ENCODE measurements at places on chromosomes 3 and 15. TPM values are rescaled to one million over a fixed set of nuclear protein-coding genes. Genes with fewer than 3 reads are reported as not detected.
A peak's percentile ranks its signal among the peaks of the same experiment; 100 is the strongest.

The GOLGA6L25 gene
- total RNA-seq: not detected

The RAD51 gene
- total RNA-seq: not detected

The STT3B gene
- 86.6 TPM for total RNA-seq

The SLC6A11 gene
- not detected for total RNA-seq

The PLXND1 gene
- 167 TPM for total RNA-seq

The TOMM70 gene
- total RNA-seq: 32.4 TPM

The GOLGA6L10 gene
- 1.0 TPM for total RNA-seq

The IL5RA gene
- total RNA-seq: 7.3 TPM

GRCh38 chr15:72155003-72155621, 36.9 kb downstream of the SENP8 start:
- peak; percentile 93 for DNase-seq
- no peaks in the 10 kb centered on the region for H3K27me3 ChIP-seq

GRCh38 chr3:157493627-157494550, 9.3 kb downstream of the VEPH1 start:
- no peaks in the 10 kb centered on the region for H3K36me3 ChIP-seq
- no peak for DNase-seq
- no peaks in the 10 kb centered on the region for H3K4me1 ChIP-seq

- no peak overlapping the region for H3K27ac ChIP-seq
- no peaks in the 10 kb centered on the region for H3K4me1 ChIP-seq
- DNase-seq: no peak
- no peaks in the 10 kb centered on the region for H3K36me3 ChIP-seq
- H3K4me3 ChIP-seq: no peak overlapping the region
Measured at GRCh38 chr15:56602253-56602652, 131.1 kb downstream of the ZNF280D start.

DNA sequence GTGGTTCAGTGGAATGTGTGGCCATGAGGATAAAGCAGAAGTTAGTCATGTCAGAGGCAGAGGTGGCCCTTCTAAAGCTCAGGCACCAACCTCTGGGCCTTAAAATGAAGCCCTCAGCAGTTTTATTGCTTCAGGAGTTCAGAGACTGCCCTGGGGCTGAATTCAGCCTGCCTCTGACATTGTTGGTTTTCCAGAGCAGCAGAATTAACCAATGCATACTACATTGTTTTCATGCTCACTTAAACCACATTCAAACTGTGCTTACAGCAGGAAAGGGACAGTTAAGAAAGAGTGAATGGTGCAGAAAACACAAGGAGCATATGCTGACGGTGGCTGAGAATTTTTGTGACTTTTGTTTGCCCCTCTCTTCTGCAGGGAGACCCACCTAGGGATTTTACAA, 320.2 kb downstream of the CHST2 start:
- H3K4me1 ChIP-seq: peaks cover 18% of the 10 kb centered on the region
- H3K36me3 ChIP-seq: no peaks in the 10 kb centered on the region
- no peak overlapping the region for H3K4me3 ChIP-seq
- no peak for DNase-seq

DNA sequence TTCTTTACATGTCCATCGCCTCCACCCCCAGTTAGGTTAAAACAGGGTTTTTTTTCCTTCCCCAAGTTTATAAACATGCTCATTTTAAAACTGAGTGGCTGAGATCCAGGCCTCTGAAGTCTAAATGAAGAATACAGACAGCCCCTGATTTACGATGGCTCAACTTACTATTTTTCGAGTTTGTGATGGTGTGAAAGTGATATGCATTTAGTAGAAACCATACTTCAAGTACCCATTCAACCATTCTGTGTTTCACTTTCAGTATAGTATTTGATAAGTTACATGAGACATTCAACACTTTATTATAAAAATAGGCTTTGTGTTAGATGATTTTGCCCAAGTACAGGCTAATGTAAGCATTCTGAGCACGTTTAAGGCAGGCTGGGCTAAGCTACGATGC, 30.5 kb upstream of the GNB5 start:
- no peak overlapping the region for H3K27ac ChIP-seq
- peaks cover 13% of the 10 kb centered on the region for H3K36me3 ChIP-seq
- no peak overlapping the region for H3K4me3 ChIP-seq
- DNase-seq: no peak
- H3K4me1 ChIP-seq: no peaks in the 10 kb centered on the region

GRCh38 chr15:96354731-96355567, 24.4 kb downstream of the NR2F2 start:
- H3K4me3 ChIP-seq: peak overlapping the region; percentile 31
- no peaks in the 10 kb centered on the region for H3K36me3 ChIP-seq
- DNase-seq: no peak

DNA sequence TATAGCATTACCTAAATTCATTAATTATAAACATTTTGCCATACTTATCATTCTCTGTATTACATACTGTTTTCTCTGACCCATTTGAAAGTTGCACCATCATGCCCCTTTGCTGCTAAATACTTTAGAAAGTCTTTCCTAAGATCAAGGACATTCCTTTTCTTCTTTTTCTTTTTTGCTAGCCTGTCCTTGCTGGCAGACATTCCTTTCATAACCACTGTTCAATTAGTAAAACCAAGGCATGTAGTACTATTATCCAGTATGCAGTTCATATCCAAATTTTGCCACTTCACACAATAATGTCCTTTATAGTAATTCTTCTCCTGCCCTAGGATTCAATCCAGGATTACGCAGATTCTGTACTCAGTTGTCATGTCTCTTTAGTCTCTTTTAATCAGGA, 321.0 kb upstream of the C2CD4B start:
- DNase-seq: no peak
- no peaks in the 10 kb centered on the region for H3K27me3 ChIP-seq
- H3K27ac ChIP-seq: no peak overlapping the region
- H3K4me1 ChIP-seq: no peaks in the 10 kb centered on the region
- H3K4me3 ChIP-seq: no peak overlapping the region

- peaks cover 2% of the 10 kb centered on the region for H3K4me1 ChIP-seq
- DNase-seq: no peak
- H3K36me3 ChIP-seq: no peaks in the 10 kb centered on the region
- H3K27me3 ChIP-seq: no peaks in the 10 kb centered on the region
- no peak overlapping the region for H3K4me3 ChIP-seq
- no peak overlapping the region for H3K27ac ChIP-seq
Measured at GRCh38 chr3:39286771-39287170, 6.9 kb upstream of the CX3CR1 start.

- H3K4me3 ChIP-seq: no peak overlapping the region
- no peaks in the 10 kb centered on the region for H3K36me3 ChIP-seq
- no peak overlapping the region for H3K27ac ChIP-seq
- DNase-seq: peak; percentile 17
Measured at GRCh38 chr3:78818161-78818985, 949.4 kb downstream of the ROBO1 start.

DNA sequence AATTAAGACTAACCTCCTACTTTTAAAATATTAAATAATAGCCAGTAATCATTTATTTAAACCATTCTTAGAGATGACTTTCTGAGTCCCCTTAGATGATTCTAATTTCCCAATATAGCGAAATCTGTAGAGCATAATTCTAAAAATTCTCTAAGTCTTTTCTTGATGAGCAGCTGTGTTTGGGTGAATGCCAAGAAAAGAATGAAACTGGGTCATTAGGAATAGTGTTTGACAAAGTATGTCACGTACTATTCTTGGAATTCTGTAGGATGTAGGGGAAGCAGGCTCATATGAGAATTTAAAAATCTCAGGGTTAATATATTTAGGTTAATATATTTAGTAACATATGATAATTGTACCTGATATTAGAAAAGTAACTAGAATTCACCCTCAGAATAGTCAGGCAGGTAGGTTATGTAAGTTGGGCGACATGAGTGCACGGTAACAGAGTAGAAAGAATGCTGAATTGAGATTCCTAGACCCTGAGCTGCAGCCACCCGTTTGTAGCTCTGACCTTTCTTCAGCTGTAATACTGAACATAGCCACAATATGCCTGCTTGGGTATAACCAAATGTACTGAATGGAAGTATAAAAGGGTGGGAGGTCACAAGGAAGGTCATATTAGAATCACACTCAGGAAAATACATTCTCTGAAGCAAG, 524.3 kb downstream of the UNC13C start:
- no peaks in the 10 kb centered on the region for H3K27me3 ChIP-seq
- H3K4me3 ChIP-seq: no peak overlapping the region

GRCh38 chr15:63407612-63408011, 26.0 kb upstream of the CA12 start:
- H3K27ac ChIP-seq: no peak overlapping the region
- no peak for DNase-seq
- H3K4me3 ChIP-seq: no peak overlapping the region
- no peaks in the 10 kb centered on the region for H3K27me3 ChIP-seq

GRCh38 chr3:130354430-130354829, 9.0 kb downstream of the COL6A5 start:
- no peaks in the 10 kb centered on the region for H3K4me1 ChIP-seq
- no peak for DNase-seq
- H3K36me3 ChIP-seq: no peaks in the 10 kb centered on the region
- no peaks in the 10 kb centered on the region for H3K27me3 ChIP-seq

DNA sequence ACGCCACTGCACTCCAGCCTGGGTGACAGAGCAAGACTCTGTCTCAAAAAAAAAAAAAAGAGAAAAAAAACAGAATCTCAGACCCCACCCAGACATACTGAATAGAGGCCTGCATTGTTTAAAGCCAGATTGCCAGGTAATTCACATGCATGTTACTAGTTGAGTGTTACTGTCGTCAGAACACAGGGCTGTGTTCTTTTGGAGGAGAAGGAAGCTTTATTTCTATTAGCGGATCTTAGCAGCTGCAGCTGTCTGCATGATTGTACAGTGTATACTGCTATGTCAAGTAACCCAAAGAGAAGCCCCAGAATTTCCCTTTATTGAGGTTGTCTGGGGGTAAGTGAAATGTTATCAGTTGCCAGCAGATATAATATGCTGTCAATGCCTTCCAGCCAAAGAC, 496.6 kb upstream of the NAALADL2 start:
- no peaks in the 10 kb centered on the region for H3K36me3 ChIP-seq
- H3K27me3 ChIP-seq: no peaks in the 10 kb centered on the region
- no peaks in the 10 kb centered on the region for H3K4me1 ChIP-seq

- no peak overlapping the region for H3K27ac ChIP-seq
- H3K36me3 ChIP-seq: no peaks in the 10 kb centered on the region
- H3K27me3 ChIP-seq: no peaks in the 10 kb centered on the region
- H3K4me3 ChIP-seq: no peak overlapping the region
- no peak for DNase-seq
Measured at GRCh38 chr15:78880242-78880533, 7.5 kb downstream of the MORF4L1 start.

- no peak for DNase-seq
- no peaks in the 10 kb centered on the region for H3K4me1 ChIP-seq
- no peak overlapping the region for H3K27ac ChIP-seq
- H3K36me3 ChIP-seq: no peaks in the 10 kb centered on the region
Measured at GRCh38 chr15:25239471-25240345, 199.1 kb downstream of the UBE3A start.

GRCh38 chr3:27540231-27540630, 56.0 kb upstream of the SLC4A7 start:
- no peak for DNase-seq
- no peak overlapping the region for H3K27ac ChIP-seq
- H3K4me3 ChIP-seq: no peak overlapping the region
- H3K36me3 ChIP-seq: no peaks in the 10 kb centered on the region
- no peaks in the 10 kb centered on the region for H3K27me3 ChIP-seq

DNA sequence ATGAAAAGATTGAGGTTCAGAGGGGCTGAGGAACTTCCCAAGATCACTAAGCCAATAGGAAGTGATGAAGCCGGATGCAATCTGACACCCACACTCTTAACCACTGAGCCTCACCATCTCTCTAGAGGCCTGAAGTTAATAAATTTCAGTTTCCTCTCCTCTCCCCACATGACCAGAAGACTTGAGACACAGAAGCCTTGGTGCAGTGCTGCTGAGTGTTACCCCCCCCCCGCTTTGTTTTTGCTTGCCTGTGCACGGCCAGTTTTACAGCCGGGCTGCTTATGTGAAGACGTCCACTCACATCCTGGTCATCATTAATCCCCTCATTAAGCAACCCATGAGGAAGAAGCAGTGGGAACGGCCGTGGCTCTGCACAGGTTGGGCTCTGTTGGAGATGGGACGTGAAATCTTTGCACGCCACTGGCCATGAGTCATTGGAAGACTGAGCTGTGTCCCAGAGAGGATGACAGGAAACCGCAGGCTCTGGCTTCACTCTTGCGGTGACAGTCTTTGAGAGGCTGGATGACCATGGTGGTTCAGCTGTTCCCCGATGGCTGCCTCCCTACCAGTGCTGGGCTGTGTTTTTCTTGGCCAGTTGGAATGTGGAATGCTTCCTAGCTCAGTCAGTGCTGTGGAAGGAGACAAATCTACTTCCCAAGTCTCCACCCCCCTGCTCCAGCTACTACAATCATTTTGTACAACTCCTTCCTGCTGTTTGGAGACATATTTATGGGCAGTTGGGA, 232.6 kb upstream of the LRTM1 start:
- no peaks in the 10 kb centered on the region for H3K36me3 ChIP-seq
- no peak for DNase-seq
- no peak overlapping the region for H3K4me3 ChIP-seq
- H3K27me3 ChIP-seq: no peaks in the 10 kb centered on the region

DNA sequence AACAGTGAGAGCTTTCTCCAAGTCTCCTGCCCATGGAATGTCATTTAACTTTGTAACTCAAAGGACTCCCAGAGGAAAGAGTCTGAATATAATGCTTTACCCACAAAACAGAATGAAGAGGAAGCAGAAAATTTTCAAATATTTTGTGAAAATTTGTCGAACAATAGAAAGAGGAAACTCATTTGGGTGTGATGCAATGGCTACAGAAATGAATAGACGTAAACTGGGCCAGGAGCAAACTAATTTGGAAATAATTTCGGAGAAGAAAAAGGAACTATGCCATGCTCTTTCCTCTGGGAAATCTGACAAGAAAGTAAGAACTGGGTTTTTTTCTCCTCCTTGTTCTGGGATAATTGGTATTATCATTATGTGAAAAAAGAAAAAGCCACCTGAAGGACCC, 11.2 kb upstream of the SUMF1 start:
- DNase-seq: no peak
- H3K4me3 ChIP-seq: no peak overlapping the region
- H3K4me1 ChIP-seq: no peaks in the 10 kb centered on the region
- H3K27ac ChIP-seq: no peak overlapping the region

DNA sequence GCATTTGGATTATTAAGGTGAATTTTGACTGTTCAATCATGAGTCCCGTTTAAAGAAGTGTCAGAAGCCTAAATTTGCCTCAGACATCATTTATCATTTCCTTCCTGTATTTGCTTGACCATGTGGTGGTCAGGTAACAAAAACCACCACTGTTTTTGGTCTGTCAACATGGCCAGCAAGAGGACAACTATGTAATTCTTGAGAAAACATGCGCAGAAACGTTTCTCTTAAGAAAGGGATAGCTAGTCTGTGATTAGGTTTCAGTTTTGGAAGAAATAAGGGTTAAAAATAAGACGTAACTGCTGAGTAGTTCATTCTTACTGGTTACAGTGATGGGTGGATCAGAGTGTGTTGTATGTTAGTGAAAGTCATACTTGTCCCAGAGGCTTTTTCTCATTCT, 204.5 kb downstream of the AKAP13 start:
- H3K4me1 ChIP-seq: peaks cover 96% of the 10 kb centered on the region
- DNase-seq: no peak
- H3K27me3 ChIP-seq: no peaks in the 10 kb centered on the region

- H3K4me1 ChIP-seq: peaks cover 2% of the 10 kb centered on the region
- H3K27me3 ChIP-seq: no peaks in the 10 kb centered on the region
- no peak overlapping the region for H3K27ac ChIP-seq
- no peak for DNase-seq
- H3K4me3 ChIP-seq: no peak overlapping the region
Measured at GRCh38 chr15:100560323-100560722, 31.6 kb upstream of the CERS3 start.

Data from upper lobe of left lung (tissue), 6 donors.